ENCODE measurements at places on chromosomes 2 and 18.

DNA sequence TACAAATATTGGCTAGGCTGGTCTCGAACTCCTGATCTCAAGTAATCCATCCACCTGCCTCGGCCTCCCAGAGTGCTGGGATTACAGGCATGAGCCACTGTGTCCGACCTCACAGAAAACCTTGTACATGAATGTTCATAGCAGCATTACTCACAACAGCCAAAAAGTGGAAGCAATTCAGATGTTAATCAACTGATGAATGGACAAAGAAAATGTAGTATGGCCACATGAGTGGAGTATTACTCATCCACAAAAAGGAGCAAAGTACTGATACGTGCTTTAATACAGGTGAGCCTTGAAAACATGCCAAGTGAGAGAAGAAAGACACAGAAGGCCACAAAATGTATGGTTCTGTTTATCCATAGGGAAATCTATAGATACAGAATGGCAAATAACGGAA is 20.6 kb downstream of the CEP192 start:
- DNase-seq: no peak

DNA sequence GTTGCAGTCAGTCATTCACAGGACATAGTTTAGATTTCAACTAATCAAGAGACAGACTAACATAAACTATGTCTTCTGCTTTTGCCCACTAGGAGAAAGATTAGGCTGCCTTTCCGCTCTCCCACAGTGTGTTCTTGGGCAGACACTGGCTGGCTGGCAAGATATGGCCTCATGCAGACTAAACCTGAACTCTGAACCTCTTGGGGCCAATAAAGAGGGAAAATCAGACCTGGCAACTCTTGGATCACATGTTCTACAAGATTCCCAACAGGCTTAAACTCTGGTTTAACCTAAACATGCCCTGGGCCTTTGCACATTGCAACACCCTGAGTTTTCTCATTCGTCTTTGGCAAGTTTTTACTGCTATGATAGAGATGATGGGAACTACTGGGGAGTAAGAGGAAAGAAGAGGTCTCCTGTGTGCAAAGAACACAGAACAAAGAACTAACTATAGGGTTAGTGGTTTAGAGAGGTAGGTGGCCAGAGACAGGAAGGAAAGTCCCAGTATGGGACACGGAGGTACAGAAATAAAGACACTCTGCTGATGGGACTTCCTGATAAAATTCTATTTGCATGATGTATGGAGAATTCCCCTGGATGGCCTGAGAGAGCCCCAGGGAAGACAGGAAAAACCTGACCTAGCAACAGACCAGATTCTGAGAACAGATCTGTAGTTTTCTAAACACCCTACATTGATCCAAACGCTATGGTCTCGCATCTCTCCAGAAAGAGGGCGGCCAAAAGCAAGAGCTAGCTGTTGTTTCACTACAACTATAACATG is 2.0 kb upstream of the ATRAID start:
- DNase-seq: no peak

DNA sequence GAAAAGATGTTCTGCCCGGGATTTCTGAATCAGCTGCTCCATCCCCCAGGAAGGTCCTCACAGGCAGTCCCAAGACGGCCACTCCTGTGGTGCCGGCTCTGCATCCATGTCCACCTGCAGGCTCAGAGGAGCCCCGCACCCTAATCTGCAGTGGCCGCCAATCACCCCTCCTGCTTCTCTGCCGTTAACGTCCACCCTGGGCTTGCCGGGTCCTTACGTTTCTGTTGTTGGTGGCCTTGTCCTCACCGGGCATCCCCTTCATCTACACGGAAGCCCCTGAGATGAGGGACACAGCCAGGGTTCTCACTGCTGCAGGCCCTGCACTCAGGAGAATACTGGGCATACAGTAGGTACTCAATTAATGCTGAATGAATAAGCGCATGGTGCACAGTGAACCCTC is 131.5 kb upstream of the SNTG2 start:
- no peak for DNase-seq

GRCh38 chr2:216553093-216553478 is 54.4 kb downstream of the RPL37A start:
- no peak for DNase-seq

- DNase-seq: no peak
These were observed 308.9 kb downstream of the ZNF521 start for GRCh38 chr18:25043104-25043503.

- DNase-seq: no peak
These were observed 124.3 kb upstream of the FOSL2 start for GRCh38 chr2:28268386-28268785.

DNA sequence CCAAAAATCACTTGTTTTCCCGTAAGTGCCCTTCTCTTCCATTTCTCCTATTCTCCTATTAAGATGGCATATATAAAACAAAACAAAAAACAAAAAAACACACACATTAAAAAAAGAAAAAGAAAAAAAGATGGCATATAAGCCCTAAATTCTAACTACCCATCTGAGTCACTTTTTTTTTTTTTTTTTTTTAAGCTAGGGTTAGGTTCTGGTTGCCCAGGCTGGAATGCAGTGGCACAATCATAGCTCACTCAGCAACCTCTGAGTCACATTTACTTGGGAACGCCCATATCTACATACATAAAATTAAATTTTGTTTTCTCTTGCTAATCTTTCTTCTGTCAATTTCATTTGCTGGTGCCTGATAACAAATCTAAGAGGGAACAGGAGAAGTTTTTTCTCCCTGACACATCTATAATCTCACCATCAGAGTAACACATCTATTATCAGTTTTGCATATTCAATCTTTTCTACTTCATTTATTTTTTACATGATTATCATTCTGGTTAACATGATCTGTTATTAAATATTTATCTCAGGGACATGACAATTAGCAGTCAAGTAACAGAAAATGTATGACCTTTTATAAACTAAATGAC is 52.1 kb downstream of the EEF1B2 start:
- no peak for DNase-seq

GRCh38 chr2:225033440-225034318 is 8.6 kb downstream of the DOCK10 start:
- DNase-seq: no peak

DNA sequence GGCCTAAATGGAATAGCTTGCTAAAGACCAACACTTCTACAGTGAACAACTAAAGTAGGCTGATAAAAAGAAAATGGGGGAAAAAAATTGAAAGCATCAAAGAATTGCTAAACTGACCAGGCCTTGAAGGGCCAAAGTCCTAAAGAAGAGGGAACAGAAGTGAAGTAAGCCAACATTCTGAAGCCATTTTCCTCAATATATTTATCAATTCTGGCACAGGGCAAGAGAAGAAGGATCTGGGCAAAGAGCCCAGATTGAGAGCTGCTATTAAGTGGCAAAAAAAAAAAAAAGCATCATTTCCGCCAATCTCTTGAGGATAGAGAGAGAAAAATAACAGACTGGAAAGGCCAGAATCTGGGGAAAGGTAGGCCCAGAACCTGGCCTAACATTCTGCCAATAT is 25.7 kb downstream of the FANCL start:
- peak; percentile 50 for DNase-seq

DNA sequence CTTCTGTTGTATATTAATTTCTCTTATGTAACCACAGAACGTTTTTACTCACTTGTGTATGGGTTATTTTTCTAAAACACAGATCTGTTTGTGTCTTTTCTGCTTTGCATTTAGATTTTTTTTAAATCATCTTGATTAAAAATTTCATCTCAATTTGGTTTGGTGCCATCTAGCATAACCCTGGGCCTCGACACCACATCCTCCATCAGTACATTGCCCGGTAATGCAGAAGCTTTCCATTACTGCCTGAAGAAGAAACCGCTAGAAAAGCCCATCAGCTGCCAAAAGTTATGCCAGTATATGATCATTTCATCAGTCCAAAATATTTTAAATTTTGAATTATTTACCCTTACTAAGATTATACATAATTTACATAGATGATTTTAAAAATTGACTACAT is 26.2 kb downstream of the MAPRE2 start:
- DNase-seq: no peak

- DNase-seq: no peak
These were observed 163.5 kb upstream of the NT5C1B start for GRCh38 chr2:18752667-18753422.

- no peak for DNase-seq
These were observed 95.9 kb upstream of the SIX2 start for GRCh38 chr2:45105050-45105582.

DNA sequence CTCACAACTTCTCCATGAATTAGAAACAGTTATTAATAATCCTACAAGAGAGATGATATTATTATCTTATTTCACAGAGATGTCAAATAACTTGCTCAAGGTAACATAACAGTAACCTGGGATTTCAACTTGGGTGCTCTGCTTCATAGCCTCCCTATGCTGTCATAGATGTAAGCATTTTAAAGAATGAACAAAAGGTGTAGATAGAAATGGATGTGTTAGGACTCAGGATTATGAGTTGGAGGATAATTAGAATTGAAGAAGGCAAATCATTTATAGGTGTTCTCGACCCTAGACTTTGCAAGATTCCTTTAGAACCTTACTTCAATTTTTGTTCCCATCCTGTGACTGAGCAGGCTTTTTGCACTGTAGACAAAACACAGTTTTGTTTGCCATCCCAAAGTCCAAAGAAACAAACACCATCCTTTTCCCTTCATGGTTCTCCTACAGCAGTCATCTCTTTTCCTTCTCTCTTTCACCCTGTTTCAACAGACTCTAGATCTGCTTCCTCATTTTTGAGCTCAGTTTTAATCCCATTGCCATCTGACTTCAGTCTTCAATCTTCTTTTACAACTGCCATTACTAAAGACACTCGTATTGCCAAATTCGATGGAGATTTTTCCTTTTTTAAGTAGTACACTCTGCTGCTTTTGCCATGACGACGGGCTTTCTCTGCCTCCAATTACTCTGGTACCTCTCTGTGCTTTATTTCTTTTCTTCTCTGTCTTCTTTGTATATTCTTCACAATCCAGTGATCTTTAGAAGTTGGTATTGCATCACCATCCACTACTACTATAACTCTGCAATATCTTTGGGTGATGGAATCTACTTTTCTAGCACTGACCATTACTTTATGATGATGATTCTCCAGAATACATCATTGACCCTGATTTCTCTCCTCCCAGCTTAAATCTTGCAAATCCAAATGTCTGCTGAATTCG is 4.5 kb downstream of the HNMT start:
- no peak for DNase-seq

GRCh38 chr2:109180786-109181185 is 51.8 kb downstream of the SH3RF3 start:
- no peak for DNase-seq

DNA sequence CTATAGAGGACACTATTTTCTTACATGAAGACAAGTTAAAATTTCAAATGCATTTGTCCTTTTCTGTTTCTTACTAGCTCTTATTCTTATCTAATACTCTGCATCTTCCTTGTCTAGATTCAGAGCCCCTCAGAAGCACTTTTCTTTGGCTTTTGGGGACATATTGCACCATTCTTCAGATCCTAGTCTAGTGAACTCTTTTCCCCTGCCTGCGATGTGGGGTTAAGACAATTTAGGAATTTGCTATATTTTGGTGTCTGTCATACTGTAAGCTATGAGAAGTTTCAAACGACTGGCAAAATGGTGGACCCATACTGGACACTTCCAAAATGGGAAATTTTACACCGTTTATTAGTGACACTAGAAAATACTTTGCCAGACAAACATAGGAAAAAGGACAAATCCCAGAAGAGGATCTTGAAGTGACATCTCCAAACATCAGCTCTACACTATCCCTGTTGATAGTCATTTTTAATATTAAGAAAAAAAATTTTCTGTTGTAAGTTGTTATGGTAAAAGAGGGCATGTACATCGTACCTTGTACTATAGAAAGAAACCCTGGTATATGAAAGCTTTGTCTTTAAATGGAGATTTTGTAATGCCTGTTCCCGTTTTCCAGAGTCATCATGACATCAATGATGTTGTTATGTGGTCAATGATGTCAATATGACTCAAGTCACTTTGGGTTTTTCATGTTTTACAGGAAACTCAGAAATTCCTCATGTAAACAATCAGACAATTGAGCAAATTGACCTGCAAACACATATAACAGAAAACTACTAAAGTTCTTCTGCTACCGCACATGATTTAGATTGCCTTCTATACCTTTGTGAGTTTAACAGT is 4.4 kb upstream of the KYNU start:
- no peak for DNase-seq

DNA sequence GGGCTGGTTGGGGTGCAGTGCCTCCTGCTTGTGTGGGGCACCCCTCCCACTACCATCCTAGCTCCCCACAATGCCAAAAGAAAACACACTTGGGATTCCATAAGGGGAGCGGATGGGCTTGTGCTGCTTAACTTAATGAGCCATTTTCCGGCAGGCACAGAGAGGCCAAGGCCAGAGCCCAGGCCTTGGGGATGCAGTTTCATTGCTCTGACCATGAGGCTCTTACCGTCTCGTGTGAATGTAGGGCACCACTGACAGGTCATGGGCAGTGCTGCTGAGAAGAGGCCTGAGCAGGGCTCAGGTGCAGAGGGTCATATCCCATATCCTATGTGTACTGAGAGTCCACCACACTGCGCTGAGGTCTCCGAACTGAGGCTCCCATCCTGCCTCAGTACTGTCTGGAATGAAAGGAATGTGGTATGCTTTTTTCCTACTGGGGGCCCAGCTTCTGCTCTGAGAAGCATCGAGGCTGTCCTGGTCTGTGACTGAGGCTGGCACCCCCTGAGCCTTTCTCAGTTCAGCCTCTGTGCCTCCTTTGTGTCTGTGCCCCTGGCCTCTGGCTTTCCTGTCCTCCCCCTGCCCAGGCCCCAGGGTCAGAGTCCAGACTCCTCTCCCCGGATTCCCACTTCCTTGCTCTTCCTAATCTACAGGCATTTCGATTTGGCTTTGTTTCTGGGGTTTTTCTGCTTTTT is 45.2 kb upstream of the MAPRE3 start:
- no peak for DNase-seq

- no peak for DNase-seq
These were observed 3.3 kb upstream of the SATB2 start for GRCh38 chr2:199460846-199461710.

- no peak for DNase-seq
These were observed 1078.5 kb upstream of the ZEB2 start for GRCh38 chr2:145598434-145598833.

DNA sequence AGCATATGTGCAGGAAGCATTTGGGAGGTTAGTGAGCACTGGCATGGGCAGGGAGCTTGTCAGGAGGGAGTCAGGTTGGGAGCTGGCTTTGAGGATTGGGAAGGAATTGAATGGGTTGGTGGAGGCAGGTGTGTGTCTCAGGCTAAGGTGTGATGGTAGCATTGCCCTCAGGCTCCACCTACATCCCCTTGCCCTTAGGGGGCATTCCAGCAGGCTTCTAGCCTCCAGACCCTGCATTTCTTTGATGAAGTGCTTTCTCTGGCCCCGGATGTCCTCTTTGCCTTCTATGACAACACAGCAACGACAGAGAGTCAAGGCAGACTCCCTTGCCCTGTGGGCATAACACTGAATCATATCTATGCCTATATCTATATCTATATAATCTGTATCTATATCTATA is 13.5 kb downstream of the RHBDD1 start:
- DNase-seq: no peak

DNA sequence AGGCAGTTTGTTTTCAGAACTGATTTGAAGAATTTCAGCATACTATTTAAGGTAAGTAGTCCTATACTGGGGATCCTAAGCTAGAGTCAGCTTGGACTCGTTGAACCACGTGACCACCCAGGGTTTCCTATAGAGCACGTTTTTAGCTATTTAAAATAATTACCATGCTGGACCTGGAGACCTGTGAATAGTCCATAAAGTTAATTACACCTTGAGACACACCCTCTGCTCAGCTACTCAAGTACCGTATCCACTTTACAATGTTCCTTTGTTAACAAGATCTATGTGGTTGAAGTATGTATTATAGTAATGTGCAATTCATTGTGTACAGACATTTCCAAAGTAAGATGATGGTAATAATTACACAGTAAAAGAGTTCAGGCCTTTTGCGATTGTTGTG is 67.6 kb downstream of the CRIM1 start:
- no peak for DNase-seq
